A673 (cell line): ENCODE measurements at places on chromosomes 4 and X. TPM values are rescaled to one million over a fixed set of nuclear protein-coding genes. Genes with fewer than 3 reads are reported as not detected.
A peak's percentile ranks its signal among the peaks of the same experiment; 100 is the strongest.

GRCh38 chr4:139630991-139631390 lies 34.6 kb upstream of the MGST2 start:
- DNase-seq, result no peak

- DNase-seq, result peak; percentile 31
Observed at GRCh38 chr4:174047363-174047762, 236.1 kb downstream of the FBXO8 start.

DNA sequence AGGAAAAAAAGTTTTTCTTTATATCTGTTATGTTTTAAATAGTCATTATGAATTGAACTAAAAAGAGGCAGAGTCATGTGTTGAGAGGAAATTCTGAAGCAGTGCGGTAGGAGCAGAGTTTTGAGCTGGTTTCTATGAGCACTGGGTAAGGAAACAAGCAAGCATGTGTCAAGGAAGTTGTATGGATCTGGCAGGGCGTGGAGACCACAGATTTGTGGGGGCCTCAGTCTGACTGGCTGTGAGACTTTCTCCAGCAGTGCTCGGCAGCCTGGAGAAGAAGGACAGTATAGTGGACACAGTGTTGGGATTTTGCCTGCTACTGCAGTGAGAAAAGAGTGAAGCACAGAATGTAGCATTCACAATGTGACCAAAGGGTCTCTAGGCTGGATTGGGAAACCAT lies 399.1 kb downstream of the INPP4B start:
- no peak for DNase-seq

DNA sequence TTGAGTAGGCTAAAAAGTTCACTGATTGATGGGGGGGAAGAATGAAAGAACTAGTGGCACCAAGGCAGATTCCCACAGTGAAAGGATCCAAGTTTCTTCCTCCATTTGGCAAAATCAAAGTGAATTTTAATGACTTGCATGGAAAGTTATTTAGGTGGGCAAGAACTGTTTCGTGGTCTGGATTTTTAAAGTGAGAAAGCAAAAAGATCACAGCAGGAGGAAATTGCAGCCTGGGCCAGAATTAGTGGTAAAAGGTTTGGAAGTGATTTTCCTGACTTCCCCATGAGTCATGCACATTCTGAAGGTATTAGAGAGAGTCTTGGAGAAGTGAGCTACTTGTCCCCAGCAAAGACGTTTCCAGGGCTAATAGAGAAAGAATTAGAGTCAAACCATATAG lies 207.8 kb downstream of the ANTXR2 start:
- DNase-seq, result peak; percentile 24

DNA sequence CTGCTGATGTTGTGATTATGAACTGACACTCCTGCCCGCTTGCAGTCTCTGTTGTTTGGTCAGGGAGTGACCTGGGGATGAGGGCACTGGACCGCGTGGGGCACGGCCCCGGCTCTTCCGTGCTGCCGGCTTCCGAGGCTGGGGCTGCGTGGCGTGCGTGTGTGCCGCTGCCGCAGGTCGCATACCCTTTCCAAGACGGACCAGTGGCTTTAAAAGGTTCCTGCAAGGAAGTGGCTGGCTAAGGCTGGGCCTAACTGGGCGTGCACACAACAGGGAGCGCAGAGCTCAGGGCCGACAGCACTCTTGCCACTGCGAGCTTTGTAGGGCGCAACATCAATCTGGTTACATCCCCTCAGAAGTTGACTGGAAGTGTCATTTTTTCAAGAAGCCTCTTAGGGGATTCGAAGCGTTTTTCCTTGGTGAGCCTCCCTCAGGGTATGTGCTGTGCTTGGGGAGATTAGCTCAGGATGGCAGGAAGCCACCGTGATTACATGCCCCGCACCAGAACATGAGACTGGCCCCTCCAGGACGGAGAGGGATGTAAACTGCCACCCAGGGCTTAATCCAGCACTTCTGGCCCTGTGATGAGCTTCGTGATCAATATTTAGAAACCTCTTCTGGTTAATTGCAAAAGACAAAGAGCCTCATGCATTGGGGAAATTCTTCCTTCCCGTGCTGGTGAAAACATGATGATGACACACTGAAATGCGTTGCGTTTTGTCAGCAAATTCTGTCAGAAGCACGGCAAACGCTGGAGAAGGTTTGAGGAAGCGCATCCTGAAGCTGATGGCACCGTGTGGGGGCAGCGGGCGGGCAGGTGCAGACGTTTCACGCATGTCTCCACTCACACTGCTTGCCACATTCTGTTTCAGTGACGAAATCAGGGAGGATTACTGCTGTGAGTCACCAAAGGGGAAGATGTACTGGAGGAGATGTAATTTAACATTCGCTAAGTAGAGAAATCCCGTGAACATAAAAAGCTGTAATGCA lies 11.1 kb downstream of the MAEA start:
- DNase-seq, result peak; percentile 81

DNA sequence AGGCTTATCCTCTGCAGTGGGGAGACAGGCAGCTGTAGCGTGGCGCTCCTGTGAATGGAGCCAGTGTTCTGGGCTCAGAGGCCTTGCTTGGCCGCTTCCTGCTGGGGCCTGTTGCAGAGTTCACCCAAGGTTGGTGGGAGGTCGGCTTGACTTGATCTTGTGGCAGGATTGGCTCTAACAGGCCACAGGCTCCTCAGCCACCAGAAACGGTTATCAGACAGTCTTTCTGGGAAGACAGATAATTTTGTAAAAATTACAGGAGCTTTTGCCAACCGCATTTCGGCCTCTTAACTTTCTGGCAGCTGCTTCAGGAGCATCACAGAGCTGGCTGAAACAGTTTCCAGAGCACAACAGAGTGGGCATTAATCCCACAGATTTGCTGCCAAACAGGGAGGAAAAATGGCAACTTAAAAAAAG lies 66.4 kb downstream of the DIPK2B start:
- no peak for DNase-seq

DNA sequence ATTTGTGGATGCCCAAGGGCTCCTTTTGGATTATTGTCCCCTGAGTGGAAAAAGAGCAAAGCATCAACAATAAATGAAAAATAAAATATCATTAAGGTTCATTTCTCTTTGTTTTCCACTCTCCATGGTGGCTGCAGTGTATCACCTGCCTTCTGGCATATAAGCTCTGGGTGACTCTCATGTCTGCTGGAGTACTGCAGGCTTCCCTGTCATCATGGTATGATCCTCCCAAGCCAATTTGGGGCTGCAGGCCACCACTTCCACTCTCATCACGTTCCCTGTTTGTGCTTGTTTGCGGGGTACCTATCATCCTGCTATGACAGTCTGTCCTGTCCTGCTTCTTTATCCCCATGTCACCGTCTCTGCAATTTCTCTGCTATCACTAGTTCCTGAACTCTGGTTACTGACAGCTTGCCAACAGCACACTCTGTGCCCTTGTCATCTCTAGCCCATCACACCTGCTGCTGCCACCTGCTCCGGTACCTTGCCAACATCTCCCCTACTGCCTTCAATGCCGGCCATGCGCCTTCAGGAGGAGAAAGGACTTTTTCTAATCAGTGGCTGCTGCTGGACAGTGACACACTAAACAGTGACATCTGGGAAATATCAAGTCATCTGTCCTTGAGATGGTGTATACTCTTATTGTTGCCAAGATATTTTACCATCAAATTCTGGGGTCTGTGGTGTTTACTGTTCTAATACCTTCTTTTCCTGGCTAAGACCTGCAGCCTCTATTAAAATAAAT lies 23.0 kb upstream of the FGF5 start:
- no peak for DNase-seq

GRCh38 chrX:11269006-11269405 lies 24.2 kb upstream of the AMELX start:
- DNase-seq, result no peak

DNA sequence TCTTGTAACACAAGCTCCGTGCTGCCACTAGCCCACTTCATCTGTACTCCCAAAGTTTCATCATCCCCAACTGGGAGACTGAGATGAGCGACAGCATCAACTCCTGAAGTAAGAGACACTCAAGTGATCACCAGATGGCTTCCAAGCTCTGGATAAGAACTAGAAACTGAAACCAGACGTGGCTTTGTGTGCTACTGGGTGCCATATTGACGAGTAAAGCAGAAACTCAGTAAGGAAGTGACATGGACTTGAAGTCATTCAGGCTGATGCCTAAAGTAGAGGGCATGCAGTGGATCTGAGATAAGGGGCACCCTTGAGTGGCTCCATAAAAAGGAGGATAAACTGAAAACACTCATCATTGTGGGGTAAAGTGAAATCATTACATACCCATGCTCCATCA lies 72.4 kb downstream of the PCYT1B start:
- no peak for DNase-seq

The SRPX2 gene
- total RNA-seq, result 8.8 and 12.3 TPM in 2 replicates

The TMPRSS11D gene
- total RNA-seq, result not detected in 2 replicates

The UGT2B10 gene
- total RNA-seq, result not detected in 2 replicates

The DDX53 gene
- total RNA-seq, result not detected in 2 replicates

The ASB5 gene
- not detected in 2 replicates for total RNA-seq

The FRG2 gene
- 67.1 and 79.1 TPM in 2 replicates for total RNA-seq

The CCNB3 gene
- 2.0 and 2.6 TPM in 2 replicates for total RNA-seq

The FABP2 gene
- not detected in 2 replicates for total RNA-seq

The VCX3B gene
- total RNA-seq, result 0.39 TPM in 1 of 2 replicates, not detected in the other

The SMIM10 gene
- not detected in 2 replicates for total RNA-seq

The TSPAN7 gene
- 0.26 and 0.31 TPM in 2 replicates for total RNA-seq

The UGT2B11 gene
- not detected in 2 replicates for total RNA-seq

The ARMCX1 gene
- total RNA-seq, result 6.1 and 6.2 TPM in 2 replicates
